Stimulated activated memory B cell treated with anti-CD40 and anti-IgM and Interleukin-4, amounts not matched to agents 10 μg/mL and 1 μg/mL and 100 μg/mL, for 72 hours (primary cell): ENCODE measurements at places on chromosomes 5 and 9.

DNA sequence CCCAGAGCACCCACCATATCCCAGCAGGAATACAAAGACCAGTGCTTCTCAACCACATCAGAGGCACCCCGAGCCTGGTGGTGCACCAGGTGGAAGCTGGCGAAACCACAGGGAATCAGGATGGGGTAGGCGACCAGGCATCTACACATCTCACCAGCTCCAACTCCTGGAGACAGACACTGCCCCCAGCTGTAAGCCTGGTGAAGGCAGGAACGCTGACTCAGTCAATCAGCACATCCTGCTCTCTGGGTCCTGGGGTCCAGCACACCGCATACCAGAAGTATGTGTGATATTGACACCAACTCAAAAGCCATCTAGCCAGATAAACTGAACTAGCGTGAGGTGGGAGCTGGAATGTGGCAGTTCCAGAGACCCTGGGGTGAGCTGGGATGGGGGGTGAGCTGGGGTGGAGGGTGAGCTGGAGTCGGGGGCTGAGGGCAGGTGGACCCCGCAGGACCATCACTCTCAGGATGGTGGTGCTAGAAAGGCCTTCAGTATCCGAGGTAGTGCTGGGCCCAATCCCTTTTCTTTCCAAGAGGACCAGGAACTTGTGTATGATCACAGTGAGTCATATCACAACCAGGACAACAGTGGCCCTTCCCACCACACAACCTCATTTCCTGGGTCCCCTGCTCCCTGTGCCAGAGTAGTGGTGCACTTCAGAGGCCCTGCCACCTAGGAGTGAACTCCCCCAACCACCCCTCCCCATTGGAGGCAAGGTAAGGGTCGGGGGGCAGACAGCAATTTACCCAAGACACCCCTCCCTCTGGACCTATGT lies 2.5 kb downstream of the DBN1 start:
- no peak for ATAC-seq

- no peak for ATAC-seq
These were observed 145.0 kb upstream of the TNC start for GRCh38 chr9:115262952-115263351.

DNA sequence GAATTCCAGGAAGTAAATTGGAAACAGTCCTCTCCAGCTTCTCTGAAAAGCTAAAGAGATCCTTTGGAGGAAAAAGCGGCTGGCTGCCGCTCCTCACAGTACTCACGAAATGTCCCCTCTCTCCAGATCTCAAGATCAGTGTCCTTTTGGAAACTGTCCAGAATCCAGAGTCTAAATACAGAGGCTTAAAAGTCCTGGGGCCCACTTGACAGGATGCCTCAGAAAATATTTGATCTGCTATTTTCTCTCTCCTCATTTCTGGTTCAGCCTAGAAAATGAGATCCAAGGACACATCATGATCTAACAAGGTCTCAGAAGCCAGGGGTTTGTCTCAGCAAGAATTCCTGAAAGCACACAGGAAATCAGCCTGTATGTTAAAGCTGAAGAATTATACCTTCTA lies 7.2 kb downstream of the C1QTNF2 start:
- ATAC-seq: no peak

DNA sequence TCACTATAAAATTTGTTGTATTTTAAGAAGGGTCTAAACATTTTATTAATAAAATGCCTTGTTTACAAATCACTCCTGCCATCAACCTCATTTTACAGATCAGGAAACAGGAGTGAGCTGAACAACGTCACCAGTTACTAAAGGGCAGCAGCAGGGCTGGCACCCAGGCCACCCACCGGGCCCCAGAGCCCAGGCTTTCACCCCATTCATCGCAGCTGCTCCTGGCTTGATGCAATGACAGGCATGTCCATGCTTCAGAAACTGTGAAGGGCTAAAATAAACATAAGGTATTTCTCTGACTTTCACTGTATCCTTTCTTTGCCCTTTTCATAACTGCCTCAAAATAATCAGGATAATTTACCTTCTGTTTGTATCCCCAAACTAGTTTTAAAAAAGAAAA lies 18.1 kb downstream of the MED27 start:
- no peak for ATAC-seq

DNA sequence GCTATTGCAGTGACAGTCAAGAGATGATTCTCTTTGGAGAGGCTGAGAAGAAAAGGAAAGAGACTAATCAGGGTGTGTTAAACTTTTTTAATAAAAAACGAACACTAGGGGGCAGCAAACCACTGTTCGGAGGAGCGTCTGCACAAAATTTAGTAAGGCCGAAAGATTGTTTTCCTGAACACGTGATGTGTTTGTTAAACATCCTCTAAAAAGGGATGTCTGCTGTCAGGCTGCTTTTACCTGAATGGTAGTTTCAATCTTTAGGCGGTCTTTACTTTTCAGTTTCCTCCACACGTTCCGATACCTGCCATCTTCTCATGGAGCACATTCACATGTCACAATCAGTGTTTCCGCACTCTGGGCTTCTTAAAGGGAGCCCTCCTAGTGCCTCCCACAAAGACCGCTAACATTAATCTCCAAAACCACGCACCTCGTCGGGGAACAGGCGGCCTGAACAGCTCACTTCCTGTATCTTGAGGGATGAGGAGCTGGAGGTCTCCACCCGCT lies 125.2 kb downstream of the GPBP1 start:
- ATAC-seq: peak; percentile 59

GRCh38 chr9:129988607-129989361 lies 54.2 kb downstream of the FNBP1 start:
- peak; percentile 90 for ATAC-seq

DNA sequence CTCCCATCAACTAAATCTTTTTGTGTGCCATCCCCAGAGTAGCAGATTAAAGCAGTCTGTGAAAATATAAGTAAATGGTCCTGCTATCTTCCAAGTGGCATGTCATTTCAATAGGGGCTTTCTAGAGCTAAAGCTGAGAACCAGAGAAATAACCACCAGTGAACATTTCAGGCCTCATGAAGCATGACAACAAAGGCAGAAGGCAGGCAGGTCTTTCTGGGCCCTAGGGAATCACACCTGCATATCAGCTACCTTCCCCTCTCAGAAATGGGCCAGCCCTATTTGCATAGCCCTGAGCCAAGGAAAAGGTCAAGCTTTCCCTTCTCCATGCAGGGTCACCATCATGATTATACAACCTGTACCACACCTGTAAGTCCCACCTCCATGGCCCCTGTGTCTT lies 205.3 kb downstream of the DEPDC1B start:
- peak; percentile 91 for ATAC-seq

- ATAC-seq: no peak
These were observed 55.0 kb upstream of the SLC46A2 start for GRCh38 chr9:112945620-112946208.

- ATAC-seq: peak; percentile 94
These were observed 25.8 kb upstream of the CARNMT1 start for GRCh38 chr9:75053869-75054268.

DNA sequence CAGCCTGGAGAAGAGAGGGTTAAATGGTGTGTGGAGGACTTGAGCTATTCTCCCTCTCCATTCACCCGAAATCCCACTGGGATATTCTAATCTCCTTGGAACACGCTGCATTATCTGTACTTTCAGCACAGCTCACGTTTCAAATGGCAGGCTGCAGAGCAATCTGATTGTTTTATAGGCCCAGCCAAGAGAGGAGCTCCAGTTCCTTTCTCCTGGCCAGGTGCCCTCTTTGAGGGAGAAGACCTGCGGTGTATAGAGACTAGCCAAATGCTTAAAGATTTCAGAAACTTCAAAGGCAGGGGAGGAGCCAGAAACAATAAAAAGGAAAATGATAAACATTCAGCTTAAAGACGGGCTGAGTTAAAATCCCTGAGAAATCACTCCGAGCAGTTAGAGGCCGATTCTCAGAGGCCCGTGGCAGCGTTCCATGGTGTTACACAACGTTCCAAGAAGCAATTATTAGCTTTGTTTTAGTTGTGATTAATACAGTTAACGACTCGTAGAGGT lies 564.0 kb upstream of the KLF4 start:
- no peak for ATAC-seq

- ATAC-seq: no peak
These were observed 259.7 kb upstream of the MSX2 start for GRCh38 chr5:174464504-174465165.

DNA sequence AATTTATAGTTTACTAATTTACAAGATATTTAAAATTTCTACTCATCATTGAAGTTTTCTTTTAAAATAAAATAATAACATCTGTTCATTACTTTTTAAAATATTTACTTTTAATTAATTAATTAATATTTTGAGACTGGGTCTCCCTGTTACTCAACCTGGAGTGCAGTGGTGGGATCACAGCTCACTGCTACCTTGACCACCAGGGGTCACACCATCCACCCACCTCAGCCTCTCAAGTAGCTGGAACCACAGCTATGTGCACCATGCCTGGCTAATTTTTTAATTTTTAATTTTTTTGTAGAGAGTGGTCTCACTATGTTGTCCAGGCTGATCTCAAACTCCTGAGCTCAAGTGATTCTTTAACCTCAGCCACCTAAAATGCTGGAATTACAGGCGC lies 1013.6 kb downstream of the CDH9 start:
- ATAC-seq: no peak

DNA sequence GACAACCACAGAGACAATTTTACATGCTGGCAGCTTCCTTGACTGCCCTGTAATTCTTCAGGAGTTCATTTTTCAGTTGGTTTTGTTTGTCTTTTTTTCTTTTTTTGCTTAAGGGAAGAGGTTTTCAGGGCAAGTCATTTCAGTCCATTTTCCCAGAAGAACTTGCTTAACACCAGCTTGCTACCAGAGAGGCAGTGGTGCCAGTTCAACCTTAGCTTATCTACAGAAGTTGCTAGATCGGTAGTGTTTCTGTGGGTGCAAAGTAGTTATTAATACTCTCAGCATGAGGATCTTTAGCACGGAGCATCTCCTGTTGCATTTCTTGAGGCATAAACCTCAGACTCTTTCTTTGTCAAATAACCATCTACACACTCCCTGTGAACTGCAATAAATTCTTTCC lies 1.1 kb downstream of the SPEF2 start:
- ATAC-seq: no peak

DNA sequence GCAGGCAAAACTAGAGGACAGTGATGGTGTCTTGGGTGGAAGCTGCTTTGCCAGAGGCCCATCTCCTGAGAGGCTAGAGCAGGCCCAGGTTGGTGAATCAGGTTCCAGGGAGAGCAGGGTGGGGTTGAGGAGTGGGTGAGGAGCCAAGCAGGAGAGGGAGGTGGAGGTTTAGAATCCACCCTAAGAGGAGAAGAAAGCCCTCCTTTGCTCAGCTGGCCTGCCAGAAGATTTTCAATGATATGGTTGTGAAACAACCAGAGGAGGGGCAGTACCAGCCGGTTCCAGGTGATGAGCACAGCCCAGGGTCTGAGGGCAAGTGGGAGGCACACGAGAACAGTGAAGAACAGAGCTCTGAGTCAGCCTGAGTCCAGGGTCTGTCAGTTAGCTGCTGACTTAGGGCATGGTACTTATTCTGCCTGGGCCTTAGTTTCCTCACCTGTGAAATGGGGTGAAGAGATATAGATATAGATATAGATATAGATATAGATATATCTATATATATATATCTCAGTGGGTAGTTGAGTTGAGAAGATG lies 17.8 kb downstream of the PPARGC1B start:
- ATAC-seq: no peak

GRCh38 chr9:3920604-3921582 lies 379.0 kb downstream of the GLIS3 start:
- no peak for ATAC-seq

- ATAC-seq: no peak
These were observed 155.0 kb downstream of the PBX3 start for GRCh38 chr9:125902214-125902613.

DNA sequence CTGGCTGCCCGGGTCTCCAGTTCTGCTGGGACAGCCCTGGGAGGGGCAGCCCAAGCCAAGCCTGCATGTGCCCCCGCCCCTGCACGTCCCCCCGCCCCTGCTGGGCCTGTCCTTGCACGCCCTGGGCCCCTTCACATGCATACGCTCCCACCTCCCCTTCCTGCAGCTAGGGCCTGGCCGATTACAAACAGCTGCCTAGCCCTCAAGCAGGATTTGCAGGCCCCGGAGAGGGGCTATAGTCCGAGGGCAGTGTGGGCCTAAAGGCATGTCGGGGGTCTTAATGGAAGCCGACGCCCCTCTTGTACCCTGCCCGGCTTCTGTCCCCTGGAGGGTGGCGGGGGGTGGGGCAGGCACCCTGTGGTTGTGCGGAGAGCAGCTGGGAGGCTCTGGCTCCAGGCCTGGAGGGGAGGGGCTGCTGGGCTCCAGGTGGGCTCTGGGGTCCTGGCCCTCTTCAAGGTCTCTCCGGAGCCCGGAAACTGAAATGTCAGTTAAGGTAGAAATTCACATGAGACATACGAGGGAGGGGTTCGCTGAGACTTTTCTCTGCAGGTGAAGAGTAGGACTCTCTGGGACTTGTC lies 16.9 kb downstream of the COL5A1 start:
- ATAC-seq: peak; percentile 11

DNA sequence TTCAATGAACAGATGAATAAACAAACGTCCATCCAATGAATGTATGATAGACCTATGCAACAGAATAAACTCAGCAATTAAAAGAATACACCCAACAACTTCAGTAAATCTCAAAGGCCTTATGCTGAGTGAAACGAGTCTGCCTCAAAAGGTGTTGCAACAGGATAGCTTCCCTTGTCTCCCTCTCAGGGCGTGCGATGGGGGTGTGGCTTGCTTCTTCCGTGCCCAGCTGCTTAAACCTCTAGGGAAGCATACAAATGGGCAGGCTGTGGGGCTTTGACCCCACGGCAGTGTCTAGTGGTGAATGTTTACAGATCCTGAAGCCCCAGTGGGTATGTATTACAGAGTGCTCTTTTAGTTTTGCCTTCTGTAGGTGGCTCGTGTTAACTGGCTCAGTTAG lies 87.0 kb upstream of the CCL21 start:
- no peak for ATAC-seq

- peak; percentile 58 for ATAC-seq
These were observed 13.7 kb downstream of the OR1J1 start for GRCh38 chr9:122463828-122464632.

GRCh38 chr5:96896276-96896675 lies 20.0 kb downstream of the ERAP2 start:
- ATAC-seq: peak; percentile 85

- ATAC-seq: no peak
These were observed 316.8 kb downstream of the CETN3 start for GRCh38 chr5:90092734-90093133.

DNA sequence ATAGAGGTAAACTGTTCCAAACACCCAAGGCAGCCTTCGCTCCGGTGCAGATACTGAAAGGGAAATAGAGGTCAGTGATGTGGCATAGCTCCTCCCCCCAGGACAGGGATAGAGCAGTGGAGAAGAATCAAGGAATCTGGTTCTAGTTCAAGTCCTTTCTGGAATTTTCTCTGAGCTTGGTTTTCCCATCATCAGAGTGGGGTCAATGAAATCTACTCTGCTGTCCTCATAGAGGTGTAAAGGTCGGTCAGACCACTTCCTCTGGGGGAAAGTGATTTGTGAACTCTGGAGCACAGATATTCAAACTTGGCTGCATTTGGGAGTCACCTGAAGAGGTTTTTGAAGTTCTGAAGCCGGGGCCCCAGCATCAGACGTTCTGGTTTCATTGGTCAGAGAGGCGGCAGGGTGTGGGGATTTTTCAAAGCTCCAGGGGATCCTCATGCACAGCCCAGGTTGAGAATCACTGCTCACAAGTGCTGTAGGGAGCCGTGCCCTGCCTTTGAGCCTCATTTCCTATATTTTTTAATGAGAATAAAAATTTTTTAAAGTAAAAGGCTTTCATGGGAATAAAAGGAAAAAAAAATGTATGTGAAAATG lies 105.7 kb upstream of the RAD23B start:
- peak; percentile 54 for ATAC-seq
